Left renal pelvis (tissue), 4 donors: ENCODE measurements at places on chromosomes 3 and 15. TPM values are rescaled to one million over a fixed set of nuclear protein-coding genes. Genes with fewer than 3 reads are reported as not detected.

Gene IL5RA
- polyA plus RNA-seq, result 0.73 TPM

Gene ZNF774
- 4.6 TPM for polyA plus RNA-seq

Gene RPL4
- 3,566 TPM for polyA plus RNA-seq

Gene MCF2L2
- 1.5 TPM for polyA plus RNA-seq

Gene AADACL2
- not detected for polyA plus RNA-seq

DNA sequence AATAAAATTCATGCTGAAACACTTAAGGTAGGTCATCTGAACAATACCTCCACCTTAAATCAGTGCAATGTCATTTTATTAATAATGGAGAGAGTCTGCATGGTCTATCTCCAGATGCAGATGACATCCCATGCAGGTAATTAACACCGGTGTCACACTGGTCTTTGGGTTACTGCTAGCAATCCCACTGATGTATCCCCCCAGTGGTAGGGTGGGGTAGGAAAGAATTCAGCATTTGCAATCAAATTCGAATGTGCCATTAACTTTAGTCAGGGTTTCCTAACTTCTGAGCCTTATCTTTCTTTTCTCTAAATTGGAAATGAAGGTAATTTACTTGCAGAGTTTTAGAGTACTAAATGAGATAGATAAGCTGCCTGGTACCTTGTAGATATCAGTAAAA lies 44.4 kb downstream of the KIF15 start:
- no peak for DNase-seq

DNA sequence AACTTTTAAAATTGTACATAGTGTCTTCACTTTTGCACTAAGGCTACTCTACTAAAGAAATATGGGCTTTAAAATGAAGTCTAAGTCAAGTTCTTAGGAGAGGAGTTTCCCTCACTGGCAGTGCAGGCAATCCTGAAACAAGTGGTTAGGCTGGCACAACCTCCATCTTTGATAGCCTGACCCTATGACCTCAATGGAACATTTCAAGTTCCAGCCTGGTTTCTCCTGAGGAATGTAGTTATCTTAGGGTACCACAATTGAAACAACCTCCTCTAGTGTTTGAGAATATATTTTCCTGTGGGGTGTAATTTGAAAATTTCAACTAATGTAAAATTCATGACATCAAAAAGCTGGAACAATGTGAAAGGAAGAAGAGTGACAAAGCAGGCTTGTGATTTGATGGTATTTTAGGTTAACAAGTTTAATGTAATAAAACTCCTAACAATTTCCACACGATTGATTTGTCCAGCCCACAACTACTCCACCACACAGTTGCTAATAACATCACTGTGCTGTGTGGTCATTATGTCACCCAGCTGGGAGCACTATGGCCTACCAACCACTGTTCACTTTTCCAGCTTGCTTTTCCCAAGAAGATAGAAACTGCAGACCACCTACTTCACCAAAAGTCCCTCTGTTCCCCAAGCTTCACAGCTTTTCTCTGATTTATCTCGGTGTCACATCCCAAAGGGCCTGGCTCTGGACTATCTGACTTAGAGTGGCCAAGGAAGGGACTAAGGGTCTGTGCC lies 1.8 kb downstream of the WWTR1 start:
- DNase-seq, result no peak

DNA sequence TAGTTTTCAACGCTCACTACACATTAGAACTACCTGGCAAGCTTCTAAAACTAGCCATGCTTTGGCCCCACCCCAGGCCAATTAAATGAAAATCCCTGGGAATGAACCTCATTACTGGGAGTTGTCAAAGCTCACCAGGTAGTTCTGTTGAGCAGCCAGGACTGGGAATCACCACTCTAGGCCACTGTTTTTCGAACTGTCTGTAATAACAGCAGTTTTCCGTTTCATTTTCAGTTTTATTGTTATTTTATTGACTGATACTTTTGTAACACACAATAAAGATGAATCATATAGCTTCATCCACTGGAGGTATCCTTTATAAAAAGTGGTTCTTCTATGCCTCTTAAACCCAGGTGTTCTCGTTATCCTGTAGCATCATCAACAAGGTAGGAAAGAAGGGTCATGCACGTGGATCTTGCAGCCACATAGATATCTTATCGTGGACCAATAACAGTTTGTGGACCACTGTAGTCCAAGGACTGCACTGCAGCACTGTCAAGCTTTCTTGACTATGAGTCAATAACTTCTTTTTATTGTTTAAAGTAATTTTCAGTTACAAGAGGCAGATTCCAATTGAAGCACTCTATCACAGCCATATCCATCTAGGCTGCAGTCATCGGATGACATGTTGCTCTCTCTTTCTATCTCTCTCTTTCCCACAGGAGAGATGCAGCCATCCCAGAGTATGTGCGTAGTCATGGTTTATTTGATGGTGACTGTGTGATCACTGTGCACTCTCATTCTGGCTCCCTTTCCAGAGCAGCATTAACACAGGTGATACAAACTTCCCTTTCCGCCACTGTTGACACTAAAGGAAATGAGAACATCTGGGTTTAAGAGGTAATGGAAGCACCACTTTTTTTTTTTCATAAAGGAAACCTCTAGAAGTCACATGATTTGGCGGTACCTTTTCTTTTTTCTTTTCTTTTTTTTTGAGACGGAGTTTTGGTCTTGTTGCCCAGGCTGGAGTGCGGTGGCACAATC lies 39.0 kb upstream of the BLM start:
- no peak for DNase-seq

- DNase-seq, result no peak
These were observed 54.1 kb downstream of the ABTB1 start for GRCh38 chr3:127726894-127727293.

DNA sequence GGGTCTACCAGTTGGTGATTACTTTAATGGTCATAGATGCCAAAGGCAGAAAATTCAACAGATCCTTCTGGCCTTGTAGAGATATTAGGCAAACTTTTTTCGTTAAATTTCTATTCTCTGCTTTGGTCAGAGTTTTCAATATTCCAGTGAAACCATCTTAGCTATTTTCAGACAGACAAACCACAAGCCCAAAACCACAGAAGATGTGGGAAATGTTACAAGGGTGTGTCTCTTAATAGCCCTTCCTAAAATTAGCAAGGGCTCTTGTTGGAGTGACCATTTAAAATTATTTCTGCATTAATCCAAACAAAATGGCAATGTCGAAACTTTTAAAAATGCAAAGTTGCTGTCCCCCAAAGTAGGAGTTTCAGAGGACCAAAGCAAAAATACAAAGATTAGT lies 102.8 kb downstream of the ARRDC4 start:
- no peak for DNase-seq

DNA sequence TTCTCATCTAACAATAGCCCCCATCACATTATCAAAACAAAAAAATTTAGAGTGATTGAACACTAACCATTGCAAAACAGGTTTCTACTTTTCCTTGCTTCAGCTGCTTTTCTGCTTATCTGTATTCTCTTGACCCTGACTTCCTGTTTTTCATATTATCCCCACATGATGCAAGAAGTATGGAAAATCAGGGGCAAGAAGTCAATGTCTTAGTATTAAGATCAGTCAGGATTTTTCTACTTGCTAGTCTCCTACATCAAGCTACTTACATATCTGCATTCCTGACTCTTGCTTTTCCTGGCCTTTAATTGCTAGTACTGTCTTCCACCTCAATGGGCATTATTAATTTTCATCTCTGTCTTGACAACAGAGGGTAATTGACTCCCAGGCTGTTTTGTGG lies 300.2 kb downstream of the OTOL1 start:
- DNase-seq, result no peak
